Neural progenitor cell (in vitro differentiated cells): ENCODE measurements at places on chromosomes 5 and 9. TPM values are rescaled to one million over a fixed set of nuclear protein-coding genes. Genes with fewer than 3 reads are reported as not detected.

The KCNV2 gene
- not detected in 2 replicates for total RNA-seq

The CD180 gene
- total RNA-seq = not detected in 2 replicates

The CYLC2 gene
- total RNA-seq = not detected in 2 replicates

DNA sequence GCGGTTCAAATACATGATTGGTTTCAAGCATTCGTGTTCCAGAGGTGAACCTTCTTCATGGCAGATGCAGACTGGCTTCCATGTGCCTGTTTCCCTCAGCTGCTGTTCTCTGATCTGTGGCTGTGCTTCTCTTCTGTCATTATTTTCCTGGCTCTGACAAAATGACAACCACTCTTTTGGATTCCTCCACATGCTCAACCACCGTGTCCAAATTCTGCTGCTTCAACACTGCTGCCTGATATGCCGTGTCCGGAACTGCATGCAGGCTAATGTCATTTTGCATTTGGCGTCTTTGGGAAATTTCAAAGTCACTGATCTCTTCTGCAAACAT, 368.7 kb upstream of the ZNF608 start:
- no peak overlapping the region for H3K4me3 ChIP-seq
- no peak for DNase-seq
- H3K36me3 ChIP-seq = no peaks in the 10 kb centered on the region

DNA sequence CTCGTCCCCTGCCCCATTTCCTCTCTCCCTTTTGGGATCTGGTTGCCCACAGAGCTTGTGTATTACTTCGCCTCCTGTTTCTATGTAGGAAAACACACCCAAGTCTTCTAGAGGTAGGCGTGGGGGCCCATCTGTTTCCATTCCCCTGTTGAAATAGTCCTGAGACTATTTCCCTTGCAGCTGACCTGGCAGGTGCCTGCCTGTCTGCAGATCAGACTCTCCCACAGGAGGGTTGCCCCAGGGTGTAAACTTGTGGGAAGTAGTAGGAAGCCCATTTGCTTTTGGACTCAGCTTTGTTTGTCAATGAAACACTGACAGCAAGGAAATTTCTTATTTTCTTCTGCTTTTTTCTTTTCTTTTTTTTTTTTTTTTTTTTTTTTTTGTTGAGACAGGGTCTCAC, 16.3 kb upstream of the GARNL3 start:
- H3K27me3 ChIP-seq = no peaks in the 10 kb centered on the region
- no peak for DNase-seq
- no peak overlapping the region for H3K27ac ChIP-seq
- no peak overlapping the region for H3K4me3 ChIP-seq

DNA sequence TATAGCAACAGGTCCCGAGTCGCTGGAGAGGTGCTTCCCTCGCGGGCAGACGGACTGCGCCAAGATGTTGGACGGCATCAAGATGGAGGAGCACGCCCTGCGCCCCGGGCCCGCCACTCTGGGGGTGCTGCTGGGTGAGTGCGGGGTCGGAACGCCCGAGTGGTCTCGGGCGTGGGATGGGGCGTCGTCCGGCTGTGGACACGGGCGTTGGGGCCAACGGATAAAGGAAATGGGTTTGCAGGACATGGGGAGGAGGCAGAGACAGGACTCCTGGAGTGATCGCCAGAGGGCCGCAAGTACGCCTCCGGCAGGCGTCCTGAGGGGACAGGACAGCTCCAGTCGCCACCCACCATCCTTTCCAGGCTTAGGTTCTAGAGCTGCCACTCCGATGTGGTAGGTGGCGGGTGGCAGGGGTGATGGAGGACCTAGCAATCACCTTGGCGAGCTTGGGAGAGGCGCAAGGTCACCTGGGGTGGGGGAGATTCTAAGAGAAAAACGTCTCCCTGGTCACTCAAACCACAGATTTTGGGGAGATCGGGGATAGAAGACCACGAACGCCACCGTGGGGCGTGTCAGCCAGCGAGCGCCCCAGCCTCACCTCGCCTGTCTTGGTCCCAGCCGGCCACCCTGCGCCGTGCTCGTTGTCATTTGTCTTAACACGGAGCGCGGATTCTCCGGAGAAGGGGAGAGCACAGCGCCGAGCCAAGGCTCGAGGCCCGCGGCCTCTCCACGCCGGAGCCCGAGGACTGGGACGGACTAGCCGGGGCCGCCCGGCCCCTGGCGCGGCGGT, 922 bp downstream of the LMX1B start:
- H3K4me1 ChIP-seq = peaks cover 64% of the 10 kb centered on the region
- H3K27me3 ChIP-seq = peaks cover 99% of the 10 kb centered on the region
- no peaks in the 10 kb centered on the region for H3K36me3 ChIP-seq
